Left lobe of liver (tissue), 2 donors: ENCODE measurements at places on chromosomes 1 and 21. TPM values are rescaled to one million over a fixed set of nuclear protein-coding genes. Genes with fewer than 3 reads are reported as not detected.

- no peak for DNase-seq
These were observed 16.9 kb upstream of the EFCAB14 start for GRCh38 chr1:46735708-46736324.

KCNA3 gene
- 0.43 TPM for total RNA-seq

EDEM3 gene
- total RNA-seq: 27.0 TPM

SYPL2 gene
- total RNA-seq: 9.6 TPM

DNA sequence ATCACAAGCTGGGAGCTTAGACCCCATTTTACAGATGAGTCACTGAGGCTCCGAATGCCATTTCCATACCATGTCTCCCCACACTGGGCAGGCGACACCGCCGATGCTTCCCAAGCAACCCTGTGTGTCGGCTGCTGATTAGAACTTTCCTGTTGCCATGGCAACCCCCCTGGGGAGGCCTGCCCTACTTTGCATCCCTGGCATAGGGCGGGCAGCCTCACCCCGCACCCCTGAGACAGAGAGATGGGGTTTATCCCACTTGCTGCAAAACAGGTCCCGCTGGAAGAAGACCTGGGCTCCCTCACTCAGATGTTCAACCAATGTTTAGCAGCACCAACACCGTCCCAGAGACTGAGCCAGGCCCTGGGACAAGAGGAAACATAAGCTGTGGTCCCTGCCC, 81.5 kb downstream of the CAMK2N1 start:
- peak; percentile 28 for DNase-seq

DNA sequence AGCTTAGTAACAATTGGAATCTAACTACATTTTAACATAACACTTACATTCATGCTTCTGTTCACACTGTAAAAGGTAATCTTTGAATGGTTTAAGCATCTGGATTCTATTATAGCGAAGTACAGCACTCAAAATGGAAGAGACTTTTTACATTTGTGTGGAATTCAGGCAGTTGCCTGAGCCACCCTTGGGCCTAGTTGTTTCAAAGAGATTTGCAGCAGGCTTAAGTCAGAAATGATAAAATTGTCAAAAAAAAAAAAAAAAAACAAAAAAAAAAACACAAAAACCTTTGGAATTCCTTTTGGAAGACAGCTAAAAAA, 199.9 kb downstream of the LYPLAL1 start:
- DNase-seq: no peak

C1orf159 gene
- total RNA-seq: 8.4 TPM

CD1D gene
- 9.5 TPM for total RNA-seq
